ENCODE measurements at places on chromosomes 12 and 14. TPM values are rescaled to one million over a fixed set of nuclear protein-coding genes. Genes with fewer than 3 reads are reported as not detected.

The HVCN1 gene
- 2.8 TPM for total RNA-seq

The HOXC11 gene
- total RNA-seq = not detected

The INSM2 gene
- 0.07 TPM for total RNA-seq

The AQP5 gene
- not detected for total RNA-seq

The POTEG gene
- total RNA-seq = not detected

The INHBE gene
- total RNA-seq = 0.18 TPM

The HPD gene
- 0.16 TPM for total RNA-seq

The KRT83 gene
- not detected for total RNA-seq

The TAS2R7 gene
- total RNA-seq = not detected

The GARIN6 gene
- total RNA-seq = not detected

The PZP gene
- not detected for total RNA-seq

All from activated naive CD4-positive, alpha-beta T cell treated with anti-CD3 and anti-CD28 coated beads, Interleukin-2, amount 50 U/mL, for 72 hours (primary cell).